ENCODE measurements at places on chromosomes 16 and 17. TPM values are rescaled to one million over a fixed set of nuclear protein-coding genes. Genes with fewer than 3 reads are reported as not detected.

The FBXW10 gene
- total RNA-seq: 0.33 TPM

The ITGAL gene
- total RNA-seq: not detected

The TLCD2 gene
- total RNA-seq: 2.2 TPM

The TBC1D28 gene
- total RNA-seq: not detected

The RAP1GAP2 gene
- total RNA-seq: 0.62 TPM

The MYH8 gene
- not detected for total RNA-seq

The UBALD1 gene
- total RNA-seq: 15.9 TPM

The CTRL gene
- total RNA-seq: 1.3 TPM

Measured in melanocyte of skin (primary cell).